ENCODE measurements at places on chromosomes 5 and 9. TPM values are rescaled to one million over a fixed set of nuclear protein-coding genes. Genes with fewer than 3 reads are reported as not detected.

The SPATA31E1 gene
- 0.05 TPM for total RNA-seq

The TNC gene
- total RNA-seq: 3.3 TPM

The PCDHB16 gene
- total RNA-seq: 3.5 TPM

The MYOT gene
- not detected for total RNA-seq

The SPINK4 gene
- total RNA-seq: not detected

The PCDHA3 gene
- 3.4 TPM for total RNA-seq

The RFESD gene
- 4.5 TPM for total RNA-seq

The NR4A3 gene
- total RNA-seq: 0.46 TPM

The PFN3 gene
- 0.48 TPM for total RNA-seq

DNA sequence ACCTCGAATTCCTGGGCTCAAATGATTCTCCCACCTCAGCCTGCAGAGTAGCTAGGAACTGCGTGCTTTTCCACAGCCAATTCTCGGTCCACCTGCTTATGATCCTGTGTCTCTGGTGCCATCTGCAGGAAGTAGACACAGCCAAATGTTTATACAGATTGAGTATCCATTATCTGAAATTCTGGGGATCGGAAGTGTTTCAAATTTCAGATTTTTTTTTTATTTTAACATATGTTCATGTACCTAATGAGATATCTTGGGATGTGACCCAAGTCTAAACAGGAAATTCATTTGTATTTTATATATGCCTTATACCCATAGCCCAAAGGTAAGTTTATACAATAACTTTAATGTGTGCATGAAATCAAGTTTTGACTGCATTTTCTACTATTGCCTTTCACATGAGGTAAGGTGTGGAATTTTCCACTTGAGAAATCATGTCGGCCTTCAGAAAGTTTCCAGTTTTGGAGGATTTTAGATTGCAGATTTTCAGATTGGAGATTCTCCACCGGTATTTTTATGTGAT is 89.5 kb downstream of the ESM1 start:
- DNase-seq: peak; percentile 17

DNA sequence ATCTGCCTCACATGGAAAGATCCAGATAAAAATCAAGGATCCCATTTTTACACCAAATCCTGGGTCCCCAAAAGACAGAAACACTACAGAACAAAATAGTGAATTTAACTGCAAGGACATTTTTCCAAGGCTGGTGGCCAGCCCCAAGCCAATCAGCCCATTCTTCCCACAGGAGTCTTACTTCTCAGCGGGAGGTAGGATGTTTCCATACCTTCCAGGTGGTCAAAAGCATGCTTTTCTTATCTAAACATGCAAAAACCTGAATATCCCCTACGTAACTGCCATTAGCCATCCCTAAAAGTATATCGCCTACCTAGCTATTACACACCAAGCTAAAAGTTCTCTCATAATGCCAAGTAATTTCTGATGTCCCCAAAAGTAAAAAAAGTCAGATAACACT is 20.6 kb downstream of the TMEM161B start:
- no peak for DNase-seq

DNA sequence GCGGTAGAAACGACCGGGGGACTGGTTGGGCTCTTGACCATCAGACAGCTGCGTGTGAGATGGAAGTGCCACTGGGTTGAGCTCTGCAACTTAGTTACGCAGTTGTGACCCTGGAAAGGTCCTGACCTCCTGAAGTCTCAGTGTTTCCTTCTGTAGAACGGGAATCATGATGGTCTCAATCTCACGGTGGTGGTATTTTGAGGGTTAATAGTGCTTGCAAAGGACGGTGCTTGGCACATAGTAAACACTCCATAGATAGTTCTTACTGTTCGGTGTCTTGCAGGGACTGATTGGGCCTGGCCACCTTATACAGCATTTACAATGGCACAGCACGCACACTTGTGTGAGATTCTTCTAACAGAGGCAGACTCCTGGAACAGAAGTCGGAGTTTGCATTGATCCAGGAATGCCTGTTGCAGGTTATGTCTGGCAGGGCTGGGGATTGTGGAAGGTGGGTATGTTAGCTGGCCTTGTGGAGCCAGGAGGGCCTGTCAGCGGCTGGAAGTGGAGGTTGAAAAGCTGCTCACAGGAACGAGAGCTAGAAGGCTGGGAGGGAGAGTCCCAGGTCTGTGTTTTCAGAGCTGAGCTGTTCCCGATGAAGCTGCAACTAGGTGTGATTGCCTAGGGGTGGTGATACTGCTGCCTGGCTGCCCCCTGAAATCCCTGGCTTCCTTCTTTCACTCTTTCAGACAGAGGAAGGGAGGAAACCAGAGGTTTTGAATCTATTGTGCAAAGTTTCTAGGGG is 962 bp upstream of the TXN start:
- no peak for DNase-seq

DNA sequence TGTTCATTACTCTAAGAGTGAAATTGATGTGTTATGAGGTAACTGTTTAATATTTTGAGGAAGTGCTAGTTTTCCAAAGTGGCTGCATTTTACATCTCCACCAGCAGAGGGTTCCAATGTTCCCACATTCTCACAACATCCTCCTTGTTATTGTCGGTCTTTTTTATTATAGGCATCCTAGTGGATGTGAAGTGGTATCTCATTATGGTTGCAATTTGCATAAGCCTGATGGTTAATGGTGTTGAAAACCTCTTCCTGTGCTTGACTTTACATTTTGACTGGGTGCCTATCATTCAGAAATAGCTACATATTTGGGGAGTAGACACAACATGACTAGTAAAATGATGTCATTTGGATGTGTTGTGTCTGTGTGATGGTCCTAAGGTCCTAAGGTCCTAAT is 143.6 kb downstream of the MRPS30 start:
- peak; percentile 19 for DNase-seq

DNA sequence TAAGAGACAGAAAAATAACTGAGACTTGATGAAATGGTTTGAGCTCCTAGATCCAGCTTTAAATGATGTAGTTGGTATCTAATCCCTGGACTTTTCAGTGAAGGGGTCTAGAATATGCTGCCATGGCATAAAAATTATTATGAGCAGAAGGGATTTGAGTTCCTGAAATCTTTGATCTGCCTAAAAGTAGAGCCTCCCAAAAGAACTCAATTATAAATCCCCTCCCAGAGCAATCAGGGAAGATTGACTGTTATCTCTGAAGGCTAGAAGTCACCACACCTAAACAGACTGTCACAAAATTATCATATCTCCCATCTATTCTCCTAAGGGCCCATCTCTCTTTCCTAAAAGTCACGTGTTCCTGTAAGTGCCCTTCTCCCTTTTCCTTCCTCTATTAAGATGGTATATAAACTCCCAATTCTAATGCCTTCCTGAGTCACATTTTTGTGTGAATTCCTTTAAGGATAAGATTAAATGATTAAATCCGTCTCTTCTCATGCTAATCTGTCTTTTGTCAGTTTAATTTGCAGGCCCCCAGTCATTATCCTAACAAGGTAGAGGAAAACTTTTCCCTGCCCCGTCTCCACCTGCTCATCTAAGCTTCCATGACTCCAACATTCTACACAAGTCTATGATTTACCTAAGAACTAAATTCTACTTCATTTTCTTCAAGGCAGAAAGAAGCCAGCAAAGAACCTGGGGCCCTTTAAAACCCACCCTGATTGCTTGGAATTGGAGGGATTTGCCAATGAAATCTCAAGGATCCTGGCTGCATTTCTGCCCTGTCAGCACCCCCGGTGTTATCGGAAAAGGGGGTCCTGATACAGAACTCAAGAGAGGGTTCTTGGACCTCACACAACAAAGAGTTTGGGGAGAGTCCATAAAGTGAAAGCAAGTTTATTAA is 47.1 kb upstream of the PWWP2A start:
- no peak for DNase-seq

GRCh38 chr9:121398374-121398773 is 28.3 kb upstream of the STOM start:
- no peak for DNase-seq

GRCh38 chr9:78044189-78044588 is 12.6 kb upstream of the GNAQ start:
- DNase-seq: no peak

DNA sequence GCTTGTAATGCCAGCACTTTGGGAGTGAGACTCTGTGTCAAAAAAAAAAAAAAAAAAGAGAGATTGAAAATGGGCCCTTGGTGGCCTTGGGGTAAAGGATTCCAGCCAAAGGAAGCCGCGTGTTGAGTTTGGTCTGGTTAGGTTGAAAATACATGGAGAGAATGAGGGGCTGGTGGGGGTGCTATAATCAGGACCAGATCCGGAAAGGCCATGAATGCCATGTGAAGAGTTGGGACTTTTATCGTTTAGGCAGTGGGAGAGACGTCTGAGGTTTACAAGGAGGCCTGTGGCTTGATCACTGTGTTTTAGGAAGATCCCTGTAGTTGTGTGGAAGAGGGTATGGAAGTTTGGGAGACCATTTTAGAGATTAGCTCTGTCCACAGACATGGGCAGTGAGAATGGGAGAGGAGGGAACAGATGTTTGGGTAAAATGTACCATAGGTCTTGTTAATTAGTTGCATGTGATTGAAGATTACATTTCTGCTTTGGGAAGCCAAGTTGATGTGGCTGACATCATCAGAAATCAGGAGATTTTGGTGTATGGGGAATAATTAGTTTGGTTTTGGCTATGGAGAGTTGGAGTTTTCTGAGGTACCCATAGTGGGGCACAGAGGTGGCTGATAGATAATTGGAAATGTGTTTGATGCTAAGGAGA is 3.5 kb downstream of the MSANTD3 start:
- no peak for DNase-seq

- no peak for DNase-seq
Observed at GRCh38 chr9:115170358-115171073, 52.6 kb upstream of the TNC start.

GRCh38 chr5:13831351-13831750 is 113.1 kb downstream of the DNAH5 start:
- no peak for DNase-seq

GRCh38 chr9:99868845-99869244 is 37.6 kb upstream of the STX17 start:
- DNase-seq: no peak

- DNase-seq: no peak
Observed at GRCh38 chr5:68261569-68262065, 46.1 kb downstream of the PIK3R1 start.

DNA sequence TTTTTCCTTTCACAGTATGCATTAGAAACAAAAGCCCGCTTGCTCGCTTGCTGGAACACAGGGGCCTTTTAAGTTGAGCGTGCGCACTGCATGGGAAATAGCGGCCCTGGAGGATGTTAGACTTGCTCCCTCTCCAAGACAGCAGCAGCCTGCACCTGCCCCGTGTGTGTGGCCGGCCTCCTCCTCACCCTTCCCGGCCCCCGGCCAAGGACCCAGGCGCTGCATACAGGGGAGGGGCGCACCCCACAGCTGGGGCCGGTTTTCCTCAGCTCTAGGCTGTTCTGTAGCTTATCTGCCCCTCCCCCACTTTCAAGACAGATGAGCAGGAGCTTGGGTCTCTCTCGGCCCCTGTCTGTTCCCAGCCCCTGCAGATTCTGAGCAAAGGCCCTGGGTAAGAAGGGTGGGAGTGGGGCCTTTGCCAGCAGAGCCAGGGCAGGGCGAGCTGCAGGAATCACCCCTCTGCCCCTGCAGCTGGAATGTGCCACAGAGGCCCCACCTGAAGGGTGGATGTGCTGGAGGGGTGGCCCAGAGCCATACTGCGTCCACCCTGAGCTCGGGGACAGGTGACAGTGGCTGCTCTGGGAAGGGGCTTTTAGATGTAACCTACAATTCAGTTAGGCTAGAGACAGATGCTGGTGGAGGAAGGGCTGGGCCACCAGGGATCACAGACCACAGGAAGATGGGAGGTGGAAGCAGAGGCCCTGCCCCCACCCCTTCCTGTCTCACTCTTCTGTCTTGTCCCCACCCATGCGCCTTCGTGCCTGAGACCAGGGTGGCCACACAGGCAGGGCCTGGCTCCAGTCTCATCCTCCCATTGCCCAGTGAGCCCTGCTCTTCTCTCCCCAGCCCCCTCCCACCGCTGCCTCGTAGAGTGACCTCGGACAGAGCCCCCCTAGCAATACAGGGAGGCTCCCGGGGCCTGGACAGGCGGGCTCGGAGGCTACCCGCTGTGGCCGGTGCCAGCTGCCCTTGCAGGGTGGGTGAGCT is 132.4 kb downstream of the DAB2IP start:
- DNase-seq: peak; percentile 58

GRCh38 chr5:43386960-43387362 is 25.2 kb downstream of the CCL28 start:
- DNase-seq: no peak

DNA sequence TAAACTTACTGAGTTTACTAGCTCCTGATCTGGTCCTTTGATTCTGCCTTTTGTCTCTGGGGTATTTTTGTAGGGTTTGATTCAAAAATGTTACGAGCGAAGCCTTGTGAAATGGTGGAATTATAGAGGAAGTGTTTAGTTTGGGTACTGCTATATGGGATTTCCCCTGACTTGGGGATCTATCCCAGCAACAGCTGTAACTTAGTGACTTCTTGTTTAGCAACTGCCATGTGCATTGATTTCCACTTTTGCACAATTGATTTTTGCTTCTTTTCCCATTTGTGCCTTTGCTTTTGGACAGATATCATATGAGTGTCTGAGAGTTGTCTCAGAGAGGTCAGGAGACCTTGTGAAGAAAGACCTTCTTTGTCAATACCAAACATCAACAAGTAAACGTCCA is 248.5 kb upstream of the DAP start:
- no peak for DNase-seq

DNA sequence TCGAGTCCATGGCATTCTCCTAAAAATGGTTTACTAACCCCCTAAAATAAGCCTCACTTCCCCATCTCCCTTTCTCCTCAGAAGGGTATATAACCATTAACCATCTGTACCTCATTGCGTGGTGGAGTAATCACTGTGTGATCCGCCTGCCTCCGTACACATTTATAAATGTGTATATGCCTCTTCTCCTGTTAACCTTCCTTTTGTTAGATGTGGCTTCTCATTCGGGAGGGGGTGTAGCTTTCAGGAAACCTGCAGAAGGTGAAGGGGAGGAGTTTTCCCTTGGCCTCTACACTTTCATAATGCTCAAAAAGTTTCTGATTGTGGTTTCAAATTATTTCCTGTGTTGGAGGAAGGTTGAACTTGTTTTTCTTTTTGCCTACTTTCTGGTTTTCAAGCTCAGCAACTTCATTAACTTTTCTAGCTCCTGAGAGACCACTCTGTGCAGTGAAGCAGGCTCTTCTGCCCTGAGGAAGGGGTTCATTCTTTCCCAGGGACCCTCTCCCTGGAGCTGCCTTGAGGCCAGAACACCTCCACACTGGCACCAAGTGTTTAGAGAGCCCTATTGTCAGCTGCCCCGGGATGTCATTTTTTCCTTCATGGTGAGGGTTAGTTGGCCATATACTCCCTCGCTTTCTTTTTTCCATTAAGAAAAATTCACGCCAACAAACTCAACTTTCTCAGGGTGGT is 46.9 kb downstream of the RASGRF2 start:
- no peak for DNase-seq

DNA sequence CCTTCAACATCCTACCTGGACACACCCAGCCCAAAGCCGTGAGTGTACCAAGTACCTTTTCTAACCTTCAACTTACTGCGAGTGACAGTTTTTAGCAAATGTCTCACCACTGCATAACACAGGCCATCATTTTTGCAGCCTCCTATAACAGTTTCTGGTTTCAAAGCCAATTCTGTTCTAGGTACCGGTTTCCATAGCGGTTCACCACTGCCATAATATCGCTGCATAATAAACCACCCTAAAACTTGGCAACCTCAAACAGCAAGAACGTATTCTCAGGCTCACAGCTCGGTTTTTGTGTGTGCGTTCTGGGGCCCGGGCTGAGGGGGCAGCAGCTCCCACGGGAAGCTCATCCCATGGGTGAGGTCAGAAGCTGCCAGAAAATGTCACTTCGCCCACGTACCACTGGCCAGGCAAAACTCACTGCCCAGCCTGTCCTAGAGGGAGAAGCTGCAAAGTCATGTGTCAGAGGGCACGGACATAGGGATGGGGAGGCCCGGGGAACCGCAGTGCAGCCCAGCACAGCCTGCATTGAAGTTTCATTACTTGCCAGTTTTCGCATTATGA is 15.9 kb upstream of the ADAMTS2 start:
- DNase-seq: no peak
